ENCODE measurements at places on chromosomes 3 and 15. TPM values are rescaled to one million over a fixed set of nuclear protein-coding genes. Genes with fewer than 3 reads are reported as not detected.

DNA sequence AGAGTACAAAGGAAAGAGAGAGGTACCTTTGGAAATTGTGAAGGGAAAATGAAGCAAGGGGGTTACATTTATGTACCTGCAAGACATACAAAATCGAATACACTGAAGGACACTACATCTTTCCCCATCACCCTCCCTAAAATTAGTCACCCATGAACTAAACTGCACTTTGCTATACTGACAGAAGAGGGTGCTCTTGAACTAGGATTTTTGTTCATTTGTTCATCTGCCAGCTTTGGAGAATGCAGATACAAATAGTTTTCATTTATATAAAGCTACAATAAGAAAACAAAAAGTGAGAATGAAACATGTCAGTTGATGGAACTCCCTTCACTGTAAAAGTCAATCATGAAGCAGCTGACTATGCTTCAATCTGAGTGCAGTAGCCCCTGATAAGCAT is 55.7 kb downstream of the PCCB start:
- peak; percentile 11 for DNase-seq

GRCh38 chr15:89307791-89308190 is 26.8 kb downstream of the POLG start:
- peak; percentile 29 for DNase-seq

- DNase-seq = no peak
These were observed 128.7 kb downstream of the FNDC3B start for GRCh38 chr3:172167892-172168648.

DNA sequence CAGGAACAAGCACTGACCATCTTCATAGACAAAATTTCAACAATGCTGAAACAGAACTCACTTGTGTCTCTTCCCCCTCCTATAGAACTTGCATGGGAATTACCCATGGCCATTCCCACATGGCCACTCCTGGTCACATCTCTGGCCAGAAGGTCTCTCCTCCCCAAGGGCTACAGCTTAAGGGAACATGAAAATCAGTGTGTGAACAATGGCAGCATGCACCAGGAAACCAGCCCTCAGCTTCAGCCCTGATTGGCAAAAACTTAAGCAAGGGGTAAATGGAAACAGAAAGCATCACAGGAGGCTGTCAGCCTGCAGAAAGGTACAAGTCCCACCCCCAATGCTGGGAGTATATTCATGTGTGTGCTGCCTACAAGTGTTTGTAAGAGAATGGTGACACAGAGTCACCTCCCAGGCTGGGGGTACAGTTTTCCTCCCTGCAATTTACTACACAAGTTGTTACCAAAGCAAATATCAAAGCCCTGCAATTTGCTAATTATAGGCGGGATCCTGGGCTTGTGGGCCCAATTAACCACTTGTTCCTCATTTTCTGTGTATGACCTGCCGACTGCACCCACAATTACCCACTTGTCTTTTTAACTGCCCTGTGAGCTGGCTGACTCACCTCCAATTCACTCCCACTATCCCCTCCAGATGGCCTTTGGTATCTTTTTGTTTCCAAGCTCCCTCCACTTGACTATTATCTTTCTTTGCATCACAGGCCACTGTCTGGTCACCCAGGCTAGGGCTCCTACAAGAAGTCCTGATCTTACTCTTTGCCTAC is 84.4 kb upstream of the HES1 start:
- no peak for DNase-seq

DNA sequence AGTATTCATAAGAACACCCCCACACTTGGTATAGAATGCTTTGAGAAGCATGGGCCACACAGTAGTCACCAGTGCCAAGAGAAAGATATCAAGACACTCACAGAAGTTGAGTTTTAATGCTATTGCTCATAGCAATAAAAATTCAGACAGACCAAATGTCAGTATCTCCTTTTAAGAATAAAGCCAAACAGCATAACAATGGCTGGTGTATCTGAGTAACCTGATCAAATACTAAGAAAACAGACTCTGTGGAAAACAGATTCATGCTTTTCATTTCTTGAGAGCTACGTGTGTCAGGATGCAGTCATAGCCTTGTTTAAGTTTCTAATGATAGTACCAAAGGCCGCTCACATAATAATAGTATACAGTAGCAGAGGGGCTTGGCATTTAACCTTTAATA is 778.5 kb downstream of the MECOM start:
- peak; percentile 81 for DNase-seq

GRCh38 chr3:45553469-45553974 is 41.0 kb upstream of the LIMD1 start:
- DNase-seq = peak; percentile 34

- DNase-seq = no peak
These were observed 215.6 kb upstream of the AZI2 start for GRCh38 chr3:28564211-28564610.

GRCh38 chr15:94177112-94177511 is 54.2 kb upstream of the MCTP2 start:
- DNase-seq = peak; percentile 51

DNA sequence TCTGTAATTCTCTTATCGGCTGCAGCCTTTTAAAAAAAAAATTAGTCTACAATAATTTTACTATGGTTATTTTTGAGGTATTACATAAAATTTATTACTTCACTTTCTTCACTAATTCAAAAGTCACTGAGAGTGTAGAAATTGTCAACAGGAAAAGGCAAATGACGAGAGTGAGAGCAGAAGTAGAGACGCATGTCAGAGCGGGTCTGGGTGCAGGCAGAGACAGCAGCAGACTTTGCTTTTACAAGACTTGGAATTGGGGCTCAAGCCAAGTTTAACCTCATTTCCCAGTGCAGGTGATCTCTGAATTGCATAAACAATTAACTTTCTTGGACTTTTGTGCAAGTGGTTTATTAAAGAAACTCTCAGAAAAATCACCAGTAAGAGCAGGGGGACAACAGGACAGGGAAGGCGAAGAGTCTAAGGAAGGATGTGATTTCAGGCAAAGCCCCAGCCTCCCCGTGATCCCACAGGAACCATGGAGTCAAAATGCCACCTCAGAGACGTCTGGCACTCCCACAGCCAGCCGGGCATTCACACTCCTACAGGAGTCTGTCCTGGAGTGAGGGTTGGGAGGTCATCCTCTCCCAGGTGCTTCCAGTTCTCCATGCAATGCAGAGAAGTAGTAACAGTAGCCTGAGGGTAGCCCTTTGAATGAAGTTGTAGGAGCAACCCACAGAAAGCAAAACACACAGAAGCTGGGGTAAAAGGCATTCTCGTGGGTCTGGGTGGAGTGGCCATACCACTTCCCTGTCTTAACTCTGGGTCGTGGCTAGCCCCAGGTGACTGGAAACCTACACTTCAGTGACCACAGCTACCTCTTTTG is 274.0 kb upstream of the TGFBR2 start:
- peak; percentile 84 for DNase-seq

DNA sequence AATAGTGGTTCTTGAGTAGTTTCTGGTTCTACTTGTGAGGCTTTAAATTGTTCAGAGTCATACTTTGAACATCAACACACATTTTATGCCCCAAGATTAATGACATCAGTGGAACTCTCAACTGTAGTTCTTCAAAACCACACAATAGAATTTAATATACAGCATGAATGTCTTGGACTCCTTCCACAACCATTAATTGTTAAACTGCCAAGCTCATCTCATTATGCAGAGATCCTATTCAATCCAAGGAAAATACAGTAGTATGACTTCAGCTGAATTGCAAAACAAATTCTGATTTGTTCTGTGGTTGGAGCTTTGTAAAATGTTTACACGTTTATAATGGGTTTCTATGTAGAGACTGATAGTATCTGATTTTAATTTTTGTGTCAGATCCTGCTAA is 199.2 kb upstream of the SLC2A2 start:
- DNase-seq = peak; percentile 70

DNA sequence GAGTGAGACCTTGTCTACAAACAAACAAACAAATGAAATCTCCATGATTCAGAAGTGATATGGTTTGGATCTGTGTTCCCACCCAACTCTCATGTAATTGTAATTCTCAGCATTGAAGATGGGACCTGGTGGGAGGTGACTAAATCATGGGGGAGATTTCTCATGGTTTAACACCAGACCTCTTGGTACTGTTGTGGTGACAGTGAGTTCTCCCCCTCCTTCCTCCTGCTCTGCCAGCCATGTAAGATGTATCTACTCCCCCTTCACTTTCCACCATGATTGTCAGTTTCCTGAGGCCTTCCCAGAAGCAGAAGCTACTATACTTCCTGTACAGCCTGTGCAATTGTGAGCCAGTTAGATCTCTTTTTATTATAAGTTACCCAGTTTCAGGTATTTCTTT is 438.4 kb upstream of the THBS1 start:
- no peak for DNase-seq

DNA sequence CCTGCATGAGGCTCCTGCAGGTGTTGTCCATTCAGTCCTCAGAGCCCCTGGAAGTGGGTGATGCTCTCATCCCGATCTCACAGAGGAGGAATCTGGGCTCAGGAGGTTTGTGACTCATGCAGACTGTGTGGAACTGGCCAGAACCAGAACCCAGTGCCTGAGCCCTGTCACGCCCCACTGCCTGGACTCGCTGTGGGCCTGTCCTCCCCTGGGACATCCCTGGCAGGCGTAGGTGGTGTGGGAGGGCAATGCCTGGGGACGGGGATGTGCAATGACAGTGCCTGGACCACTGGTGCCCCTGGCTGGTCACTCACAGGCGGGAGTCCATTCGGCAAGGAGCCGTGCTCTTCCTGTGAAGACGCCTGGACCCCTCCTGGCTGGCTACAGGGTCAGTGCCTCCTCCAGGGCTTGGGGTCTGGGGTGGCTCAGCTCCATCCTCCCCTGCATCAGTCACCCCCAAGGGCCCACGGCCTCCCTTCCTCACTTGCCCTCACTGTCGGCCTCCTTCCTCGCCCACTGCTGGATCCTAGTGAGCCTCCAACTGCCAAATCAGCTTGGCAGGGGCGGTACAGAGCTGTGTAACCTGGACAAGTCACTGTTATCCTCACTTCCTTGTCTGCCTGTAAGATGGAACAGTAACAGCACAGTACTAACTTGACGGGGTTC is 14.9 kb downstream of the PSTPIP1 start:
- peak; percentile 6 for DNase-seq

GRCh38 chr15:51718219-51718618 is 19.2 kb downstream of the LYSMD2 start:
- DNase-seq = no peak

DNA sequence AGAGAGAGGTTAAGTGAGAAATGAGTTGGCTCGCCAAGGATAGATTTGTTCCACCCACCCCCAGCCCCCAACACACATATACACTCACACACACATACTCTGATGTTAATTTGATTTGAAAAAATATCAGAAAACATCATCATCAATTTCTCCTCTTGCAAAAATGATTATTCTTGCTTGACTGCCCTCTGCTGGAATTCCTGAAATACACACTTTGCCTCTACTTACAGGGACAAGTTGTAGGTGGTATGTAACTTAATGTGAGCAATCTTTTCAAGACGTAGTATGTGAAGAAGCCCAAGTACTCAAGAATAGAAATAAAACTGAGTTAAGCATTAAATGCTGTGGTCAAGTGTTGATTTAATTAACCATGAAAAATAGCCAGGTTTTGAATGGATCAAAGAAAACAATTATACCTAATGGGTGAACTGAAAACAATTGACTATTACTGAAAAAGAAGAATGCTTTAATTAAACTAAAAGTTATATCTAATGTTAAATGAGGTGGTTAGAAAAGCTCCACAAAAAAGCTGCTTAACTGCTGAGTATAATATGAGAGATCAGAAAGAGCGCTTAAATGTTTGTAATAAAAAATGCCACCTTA is 46.6 kb upstream of the MDFIC2 start:
- DNase-seq = peak; percentile 76

DNA sequence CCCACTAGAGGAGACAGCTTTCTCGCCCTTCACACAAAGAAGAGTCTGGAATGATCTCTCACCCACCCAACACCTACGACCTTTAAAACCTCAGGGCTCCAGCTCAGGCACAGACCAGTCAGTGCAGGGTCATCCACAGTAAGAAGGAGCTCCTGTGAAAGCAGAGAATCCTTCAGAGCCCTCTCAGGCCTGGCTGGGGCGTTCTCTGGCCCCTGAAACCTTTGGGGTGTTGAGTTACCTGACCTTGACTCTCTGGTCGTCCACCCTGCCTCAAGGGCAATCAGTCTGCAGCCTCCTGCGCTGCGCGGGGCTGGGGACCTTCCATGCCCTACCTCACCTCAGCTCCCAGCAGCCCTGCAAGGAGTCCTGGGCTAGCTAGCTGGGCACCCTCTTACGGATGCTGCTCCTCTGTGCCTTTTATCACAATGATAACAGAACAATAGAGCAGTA is 106.2 kb downstream of the ADCY5 start:
- DNase-seq = no peak

- DNase-seq = peak; percentile 59
These were observed 11.7 kb upstream of the ZNF148 start for GRCh38 chr3:125386811-125387210.

- DNase-seq = peak; percentile 91
These were observed at the start of gene AMOTL2 for GRCh38 chr3:134374105-134374790. TSS of gene AMOTL2 (minus strand) at chr3:134374447. CDS start at chr3:134371433, 3,014 bp downstream.

GRCh38 chr3:197356275-197356674 is 57.9 kb upstream of the DLG1 start:
- DNase-seq = no peak

DNA sequence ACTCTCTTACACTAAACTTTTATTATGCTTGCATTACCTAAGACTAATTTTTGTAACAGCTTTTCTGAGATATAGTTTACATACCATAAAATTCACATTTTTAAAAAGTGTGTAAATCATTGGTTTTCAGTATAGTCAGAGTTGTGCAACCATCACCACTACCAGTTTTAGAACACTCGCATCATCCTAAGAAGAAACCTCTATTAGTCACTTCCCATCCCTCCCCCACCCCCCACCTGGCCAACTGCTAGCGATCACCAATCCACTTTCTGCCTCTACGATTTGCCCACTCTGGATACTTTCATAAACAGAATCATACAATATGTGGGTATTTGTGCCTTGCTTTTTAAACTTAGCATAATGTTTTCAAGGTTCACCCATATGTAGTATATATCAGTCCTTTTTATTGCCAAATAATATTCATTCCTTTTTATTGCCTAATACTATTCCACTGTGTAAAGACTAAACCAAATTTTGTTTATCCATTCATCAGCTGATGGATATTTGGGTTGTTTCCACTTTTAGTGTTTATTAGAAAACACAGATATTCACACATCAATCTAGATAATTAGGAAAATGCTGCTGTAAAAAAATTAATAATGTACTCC is 23.0 kb downstream of the UBP1 start:
- no peak for DNase-seq

ISL2 gene
- total RNA-seq = 0.05 TPM

ZMAT3 gene
- total RNA-seq = 96.9 TPM

DUOXA2 gene
- not detected for total RNA-seq

DCLK3 gene
- not detected for total RNA-seq

GHRL gene
- not detected for total RNA-seq

GP5 gene
- under 0.01 TPM for total RNA-seq

DUOX1 gene
- total RNA-seq = 0.35 TPM

PFKFB4 gene
- 38.2 TPM for total RNA-seq

TUSC7 gene
- not detected for total RNA-seq

CPN2 gene
- total RNA-seq = 0.05 TPM

Measured in renal cortical epithelial cell (primary cell).